ENCODE measurements at places on chromosomes 1 and 21.

DNA sequence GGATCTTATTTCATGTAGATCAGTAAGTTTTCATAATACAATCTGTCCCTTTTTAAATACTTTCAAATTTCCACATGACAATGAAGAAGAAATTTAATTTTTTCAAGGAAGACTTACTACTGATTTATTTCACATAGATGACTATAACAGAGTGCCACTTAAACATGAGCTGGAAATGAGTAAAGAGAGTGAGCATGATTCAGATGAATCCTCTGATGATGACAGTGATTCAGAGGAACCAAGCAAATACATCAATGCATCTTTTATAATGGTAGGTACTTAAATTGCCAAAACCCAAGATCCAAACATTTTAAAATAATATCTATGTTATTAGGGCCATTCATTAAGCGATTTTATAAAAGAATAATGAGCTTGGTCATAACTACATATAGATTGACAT lies 110.4 kb downstream of the PTPRC start:
- DNase-seq, result no peak

- no peak for DNase-seq
These were observed 48.0 kb downstream of the NID1 start for GRCh38 chr1:236016782-236017400.

GRCh38 chr1:58789322-58789856 lies 5.5 kb upstream of the JUN start:
- DNase-seq, result no peak

GRCh38 chr1:156608981-156609380 lies 7.7 kb upstream of the GPATCH4 start:
- peak; percentile 37 for DNase-seq

DNA sequence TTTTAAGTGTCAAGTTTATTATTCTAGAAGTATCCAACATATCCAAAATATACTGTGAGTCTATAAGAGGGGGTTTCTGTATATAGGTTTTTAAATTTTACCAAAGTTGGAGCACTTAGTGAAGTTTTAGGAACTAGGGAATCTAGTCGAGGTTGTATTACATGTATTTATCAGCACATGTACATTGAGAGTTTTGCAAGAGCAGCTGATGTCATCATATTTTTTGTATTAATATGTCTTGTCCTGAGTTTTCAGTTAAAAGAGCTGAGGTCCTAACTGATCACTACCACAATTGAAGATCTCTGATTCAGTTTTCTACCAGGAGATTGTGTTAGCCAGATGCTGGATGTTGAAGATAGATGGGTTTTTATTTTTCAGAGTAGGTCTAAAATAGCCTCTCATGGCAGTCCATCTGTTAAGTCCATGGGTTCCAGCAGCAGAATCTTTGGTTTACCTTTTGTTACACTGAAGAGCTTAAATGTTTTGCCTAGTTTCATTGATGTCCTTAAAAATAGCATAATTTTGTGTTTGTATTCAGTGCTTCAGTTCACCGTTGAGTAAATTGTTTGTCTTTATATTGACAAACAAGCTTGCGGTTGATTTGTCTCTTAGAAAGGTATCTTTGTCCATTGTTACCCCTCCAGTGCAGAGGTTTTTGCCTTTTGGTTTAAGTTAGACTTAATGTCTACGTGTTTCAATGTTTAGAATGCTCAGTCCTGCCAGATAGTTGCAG lies 16.0 kb downstream of the YBX1 start:
- no peak for DNase-seq

- no peak for DNase-seq
These were observed 19.7 kb downstream of the EDEM3 start for GRCh38 chr1:184734980-184735379.

- no peak for DNase-seq
These were observed 1.9 kb downstream of the YBX1 start for GRCh38 chr1:42684139-42684538.

Measured in T-helper 2 cell treated with Interferon-gamma antibody and Interleukin-4, amounts not matched to agents 5 μg/mL and 100 μg/mL, for 36 hours (primary cell).